ENCODE measurements at places on chromosomes 7 and 10.

GRCh38 chr10:1049425-1049958 lies 573 bp upstream of the IDI1 start:
- no peak for DNase-seq

GRCh38 chr10:1716839-1717238 lies 20.5 kb downstream of the ADARB2 start:
- DNase-seq = no peak

GRCh38 chr10:79335094-79335469 lies 12.2 kb upstream of the PPIF start:
- no peak for DNase-seq

DNA sequence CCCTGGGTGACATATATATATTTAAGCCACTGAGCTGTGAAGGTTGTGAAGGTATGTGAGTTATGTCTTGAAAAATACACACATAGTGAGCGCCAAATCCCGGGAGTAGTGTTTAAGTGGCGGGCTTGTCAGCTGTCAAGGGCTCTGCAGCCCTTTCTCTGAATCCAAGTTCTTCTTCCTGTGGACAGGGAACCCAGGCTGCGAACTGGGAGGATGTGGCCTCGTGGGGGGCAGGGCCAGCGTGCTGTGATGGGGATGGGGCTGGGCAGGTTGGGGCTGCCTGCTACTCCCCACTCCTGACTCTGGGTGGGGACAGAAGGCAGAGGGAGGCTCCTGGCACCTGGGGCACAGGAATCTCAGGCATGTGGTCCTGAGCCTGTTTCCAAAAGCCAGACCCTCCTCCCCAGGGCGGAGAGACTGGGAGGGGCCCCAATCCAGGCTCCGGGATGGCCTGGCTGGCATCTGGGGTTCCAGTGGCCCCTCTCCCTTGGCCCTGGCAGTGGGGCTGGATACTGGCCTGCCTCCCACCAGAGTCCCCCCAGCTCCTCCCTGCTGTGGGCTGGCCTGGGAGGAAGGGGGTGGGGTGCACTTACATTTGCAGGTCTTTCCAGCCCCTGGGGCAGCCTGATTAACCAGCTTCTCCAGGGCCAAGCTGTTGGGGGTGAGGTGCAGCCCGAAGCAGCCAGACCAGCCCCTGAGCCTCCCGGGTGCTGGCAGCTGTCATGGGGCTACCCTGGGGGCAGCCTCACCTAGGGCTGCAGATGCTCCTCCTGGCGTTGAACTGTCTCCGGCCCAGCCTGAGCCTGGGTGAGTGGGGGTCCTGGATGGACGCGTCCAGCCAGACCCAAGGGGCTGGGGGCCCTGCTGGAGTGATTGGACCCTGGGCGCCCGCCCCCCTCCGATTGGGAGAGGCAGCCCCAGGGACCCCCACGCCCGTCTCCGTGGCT lies at the start of gene UPK3B:
TSS of gene UPK3B (plus strand) at position 622 of the 947 bp plus-strand sequence. CDS start at position 723, 101 bp downstream.
- no peak for DNase-seq

GRCh38 chr10:11595395-11595692 lies 16.1 kb downstream of the USP6NL start:
- no peak for DNase-seq

- no peak for DNase-seq
Observed at GRCh38 chr10:121889212-121889611, 38.6 kb downstream of the ATE1 start.

DNA sequence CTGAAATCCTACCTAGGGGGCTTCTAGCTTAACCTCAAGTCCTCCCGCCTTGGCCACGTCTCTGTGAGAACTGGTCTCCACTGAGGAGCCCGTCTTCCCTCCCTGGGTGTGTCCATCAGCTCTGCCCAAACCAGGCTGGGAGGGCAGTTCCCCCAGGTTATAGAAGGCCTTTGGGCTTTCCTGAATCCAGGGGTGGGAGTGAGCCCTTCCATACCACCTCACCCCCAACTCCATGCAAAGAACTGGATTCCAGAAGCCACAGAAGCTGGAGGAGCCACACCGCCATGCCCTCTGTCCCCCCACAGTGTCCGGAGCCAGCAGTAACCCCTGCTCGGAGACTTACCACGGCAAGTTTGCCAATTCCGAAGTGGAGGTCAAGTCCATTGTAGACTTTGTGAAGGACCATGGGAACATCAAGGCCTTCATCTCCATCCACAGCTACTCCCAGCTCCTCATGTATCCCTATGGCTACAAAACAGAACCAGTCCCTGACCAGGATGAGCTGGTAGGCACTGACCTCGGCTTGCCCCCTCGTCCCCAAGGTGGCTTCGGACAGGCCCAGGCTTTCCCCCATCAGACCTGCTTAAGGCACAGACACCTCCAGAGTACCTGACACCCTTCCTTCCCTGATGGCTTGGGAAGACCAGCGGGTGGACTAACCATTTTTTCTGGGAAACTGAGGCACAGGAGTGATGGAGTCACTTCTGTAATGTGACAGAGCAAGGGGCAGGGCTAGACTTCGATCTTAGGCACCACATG lies 4.7 kb downstream of the CPA1 start:
- DNase-seq = no peak

GRCh38 chr10:69898941-69899340 lies 97.2 kb downstream of the COL13A1 start:
- no peak for DNase-seq

- DNase-seq = no peak
Observed at GRCh38 chr7:81232084-81232799, 313.4 kb upstream of the SEMA3C start.

- no peak for DNase-seq
Observed at GRCh38 chr7:54985426-54986330, 33.1 kb upstream of the EGFR start.

DNA sequence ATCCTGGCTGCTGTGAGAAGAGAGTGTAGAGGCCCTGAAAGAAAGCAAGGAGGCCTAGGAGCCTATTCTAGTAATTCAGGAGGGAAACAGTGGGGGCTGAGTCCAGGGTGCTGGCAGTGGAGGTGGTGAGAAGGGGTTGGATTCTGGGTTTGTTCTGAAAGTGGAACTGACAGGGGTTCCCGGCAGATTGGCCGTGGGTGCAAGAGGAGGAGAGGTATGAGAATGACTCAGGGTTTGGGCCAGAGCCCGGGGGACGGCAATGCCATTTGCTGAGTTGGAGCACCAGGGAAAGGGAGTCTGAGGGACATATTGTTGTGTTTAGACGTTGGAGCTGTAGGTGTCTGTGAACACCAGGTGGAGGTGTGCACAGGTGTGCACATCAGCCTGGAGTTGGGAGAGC lies 38.5 kb downstream of the NPTX2 start:
- DNase-seq = no peak

DNA sequence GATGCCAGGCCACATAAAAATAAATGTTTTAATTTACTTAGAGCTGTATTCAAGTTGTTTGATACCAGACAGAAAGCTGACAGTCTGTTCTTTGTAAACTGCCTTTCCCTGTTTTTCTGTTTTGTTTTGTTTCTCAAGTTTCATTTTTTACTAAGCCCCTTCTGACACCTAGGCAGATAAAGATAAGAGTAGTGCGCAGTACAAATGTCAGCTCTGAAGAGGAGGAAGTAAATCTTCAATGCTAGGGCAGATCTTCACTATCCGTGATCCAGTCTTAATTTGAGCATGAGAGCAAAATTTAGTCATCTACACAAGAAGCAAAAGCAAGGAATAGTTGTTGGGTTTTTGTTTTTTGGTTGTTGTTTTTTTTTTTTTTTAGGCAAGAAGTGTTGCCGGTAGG lies 27.3 kb downstream of the MTURN start:
- DNase-seq = no peak

GRCh38 chr10:59873896-59874295 lies 32.5 kb downstream of the CCDC6 start:
- DNase-seq = no peak

- DNase-seq = no peak
Observed at GRCh38 chr10:95605163-95605562, 44.0 kb upstream of the SORBS1 start.

DNA sequence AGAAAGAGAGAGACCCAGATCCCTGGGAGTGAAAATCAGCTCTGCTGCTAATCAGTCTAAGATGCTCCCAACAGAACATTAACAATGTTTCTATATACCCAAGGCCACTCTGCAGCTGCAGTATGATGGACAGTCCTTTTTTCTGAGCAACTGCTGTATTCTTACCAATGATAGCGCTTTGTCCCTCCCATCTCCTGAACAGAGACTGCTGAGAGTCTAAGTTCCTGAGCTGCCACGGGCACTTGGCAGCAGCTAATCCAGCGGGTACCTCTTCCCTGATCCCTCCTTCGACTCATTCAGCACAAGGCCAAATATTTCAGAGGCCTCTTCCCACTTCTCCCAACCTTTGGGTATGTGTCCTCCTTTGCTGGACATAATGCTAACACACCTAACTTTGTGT lies 7.7 kb downstream of the CPVL start:
- DNase-seq = no peak
